ENCODE measurements at places on chromosomes 2 and 18.
A peak's percentile ranks its signal among the peaks of the same experiment; 100 is the strongest.

DNA sequence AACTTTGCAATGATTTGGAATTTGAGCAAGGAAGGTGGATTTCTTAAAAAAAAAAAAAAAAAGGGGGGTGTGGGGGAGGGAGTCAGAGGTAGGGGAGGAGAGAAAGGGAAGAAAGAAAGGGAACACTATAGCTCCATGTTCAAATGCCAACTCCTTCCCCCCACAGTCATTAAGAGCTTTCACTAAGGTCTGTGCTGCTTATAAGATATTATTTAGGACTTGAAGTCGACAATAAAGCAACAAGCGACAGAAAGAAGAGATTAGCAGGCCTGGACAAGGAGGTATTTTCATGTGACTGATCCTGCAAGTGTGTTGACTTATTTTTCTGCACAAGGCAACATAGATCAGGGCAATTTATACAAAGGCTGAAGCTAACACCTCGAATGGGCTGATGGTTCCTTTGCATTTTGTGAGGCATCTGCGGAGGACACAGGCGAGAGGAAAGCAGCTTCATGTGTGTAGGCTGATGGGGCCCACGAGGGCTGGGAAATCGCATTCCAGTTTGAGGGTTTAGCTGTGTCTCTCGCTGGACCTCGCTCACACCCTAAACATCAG, 382.0 kb downstream of the SOX11 start:
- DNase-seq, result no peak

DNA sequence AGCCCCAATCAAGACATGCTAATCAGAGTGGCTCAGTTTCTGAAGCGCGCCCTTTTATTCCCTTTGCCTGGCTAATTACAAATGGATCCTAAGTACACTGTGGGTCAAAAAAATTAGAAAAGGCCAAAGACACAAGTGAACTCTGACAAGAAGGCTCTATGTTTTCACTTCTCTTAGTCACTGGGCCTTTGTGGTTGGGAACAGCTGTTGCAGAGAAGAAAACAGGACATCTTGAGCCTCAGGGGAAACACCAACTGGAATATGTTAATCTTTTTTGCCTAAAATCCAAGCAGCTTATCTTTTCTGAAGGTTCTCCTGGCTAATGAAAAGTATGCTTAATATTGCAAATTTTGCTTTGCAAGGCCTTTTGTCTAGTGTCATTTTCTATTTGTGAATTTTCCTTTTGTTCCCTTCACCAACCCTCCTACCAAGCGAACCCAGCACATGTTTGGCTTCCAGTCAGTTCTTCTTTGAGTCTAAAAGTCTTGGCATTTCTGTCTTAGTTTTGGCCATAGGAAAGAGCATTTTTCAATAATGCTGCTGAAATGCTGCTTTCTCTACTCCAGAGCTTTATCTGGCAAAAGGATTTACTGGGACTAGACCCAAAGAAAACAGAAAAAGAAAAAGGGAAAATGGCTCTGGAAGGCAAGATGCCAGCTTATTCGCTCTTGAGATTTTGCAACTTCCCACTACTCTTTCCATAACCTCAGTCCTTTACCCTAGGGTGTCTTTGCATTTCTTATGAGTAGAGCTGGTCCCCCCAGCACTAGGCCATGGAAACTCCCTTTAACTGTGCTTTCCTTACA, 440.2 kb upstream of the ST6GAL2 start:
- DNase-seq, result no peak

- DNase-seq, result no peak
Observed at GRCh38 chr2:70767079-70767698, 811 bp downstream of the ADD2 start.

- no peak for DNase-seq
Observed at GRCh38 chr2:181421131-181421458, 36.1 kb upstream of the ITGA4 start.

DNA sequence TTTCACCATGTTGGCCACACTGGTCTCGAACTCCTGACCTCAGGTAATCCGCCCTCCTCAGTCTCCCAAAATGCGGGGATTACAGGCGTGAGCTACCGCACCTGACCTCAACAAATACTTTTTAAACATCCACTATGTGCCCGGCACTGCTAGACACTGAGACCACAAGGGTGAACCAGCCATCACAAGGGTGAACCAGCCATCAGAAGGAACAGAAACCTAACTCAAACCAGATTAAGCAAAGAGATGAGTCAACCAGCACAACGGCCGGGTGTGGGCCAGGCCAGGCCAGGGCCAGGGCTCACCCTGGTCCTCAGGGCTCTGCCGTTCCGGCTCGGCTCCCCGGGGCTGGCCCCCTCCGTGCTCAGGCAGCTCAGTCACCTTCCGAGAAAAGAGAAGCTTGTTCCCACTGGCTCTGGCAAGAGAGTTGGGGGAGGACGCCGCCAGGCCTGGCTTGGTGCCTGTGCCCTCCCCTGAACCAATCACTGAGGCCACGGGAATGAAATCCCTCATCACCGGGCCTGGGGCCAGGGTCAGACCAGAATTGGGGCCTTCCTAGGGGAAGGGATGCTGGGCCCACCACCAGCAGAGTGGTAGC, 4.4 kb downstream of the TEX44 start:
- DNase-seq, result no peak

- no peak for DNase-seq
Observed at GRCh38 chr18:12014521-12015415, 33.5 kb downstream of the IMPA2 start.

GRCh38 chr2:74876081-74876886, 42.4 kb downstream of the HK2 start:
- peak; percentile 11 for DNase-seq

- DNase-seq, result no peak
Observed at GRCh38 chr2:203777030-203777429, 70.6 kb downstream of the CD28 start.

- DNase-seq, result no peak
Observed at GRCh38 chr2:25443766-25444165, 102.0 kb upstream of the DNMT3A start.

GRCh38 chr2:145110668-145111356, 590.9 kb upstream of the ZEB2 start:
- DNase-seq, result no peak

- no peak for DNase-seq
Observed at GRCh38 chr18:2961821-2962220, 51.1 kb downstream of the LPIN2 start.

DNA sequence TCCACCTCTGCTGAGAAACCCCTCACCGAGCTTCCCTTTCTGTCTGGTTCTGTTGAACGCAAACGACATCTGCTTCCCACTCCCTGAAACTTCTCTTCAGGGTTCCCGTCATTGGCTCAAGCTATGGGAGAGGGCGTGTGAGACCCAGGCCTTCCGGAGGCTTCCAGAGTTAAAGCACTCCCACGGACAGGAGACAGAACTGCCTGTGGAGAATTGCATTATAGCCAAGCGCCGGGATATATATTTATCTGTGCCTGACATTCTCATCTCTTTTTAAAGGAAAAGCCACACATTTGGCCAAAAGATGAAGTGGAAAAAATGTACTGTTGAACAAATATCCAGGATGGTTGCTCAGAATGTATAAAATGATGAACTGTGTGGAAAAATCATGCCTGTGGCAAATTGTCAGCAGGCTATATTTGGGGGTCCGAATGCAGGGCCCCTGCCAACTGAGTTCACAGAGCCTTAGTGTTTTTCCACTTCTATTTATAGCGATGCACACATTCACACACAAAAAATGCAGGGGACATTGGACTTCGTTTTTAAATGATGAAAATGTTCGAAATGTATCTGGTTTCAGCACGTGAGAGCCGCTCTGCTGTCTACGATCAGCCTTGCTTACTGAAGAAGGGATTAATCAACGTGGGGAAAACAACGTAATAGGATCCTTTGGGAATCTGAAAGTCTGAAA, 59.5 kb downstream of the E2F6 start:
- no peak for DNase-seq

- DNase-seq, result no peak
Observed at GRCh38 chr2:235148201-235149170, 196.7 kb downstream of the SH3BP4 start.

DNA sequence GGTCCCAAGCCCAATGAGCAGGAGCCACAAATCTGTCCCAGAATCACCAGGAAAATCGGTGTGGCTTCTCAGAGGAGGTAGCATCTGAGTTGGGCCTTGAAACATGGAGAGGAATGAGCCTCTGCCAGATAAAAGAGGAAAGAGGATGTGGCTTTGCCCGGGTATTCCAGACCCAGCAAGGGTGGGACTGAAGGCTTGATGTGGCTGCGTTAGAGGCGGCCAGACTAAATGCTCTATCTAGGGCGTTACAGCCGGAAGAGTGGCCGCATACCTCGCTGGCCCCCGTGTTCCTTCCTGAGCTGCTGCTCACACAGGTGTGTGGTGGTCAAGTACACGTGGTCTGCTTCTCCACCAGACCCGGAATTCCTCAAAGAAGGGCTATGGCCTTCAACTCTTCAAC, 33.9 kb upstream of the POMC start:
- no peak for DNase-seq

GRCh38 chr2:174614261-174614660, 16.7 kb upstream of the WIPF1 start:
- no peak for DNase-seq

DNA sequence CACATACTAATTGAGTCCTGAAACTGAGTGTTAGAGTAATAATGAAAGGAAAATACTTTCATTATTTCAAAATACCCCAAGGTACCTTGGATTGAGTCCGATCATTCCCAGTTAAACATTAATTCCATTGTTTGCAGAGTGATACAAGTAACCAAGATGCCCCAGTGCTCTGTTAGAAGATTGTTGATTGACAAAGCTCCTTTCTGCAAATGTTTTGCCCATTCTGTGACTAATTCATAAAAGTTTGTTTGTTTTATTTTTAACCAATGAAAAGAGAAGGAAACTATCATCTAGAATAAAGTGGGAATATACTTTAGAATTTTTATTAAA, 124.0 kb downstream of the GULP1 start:
- DNase-seq, result no peak

GRCh38 chr2:100721693-100722092, 98.2 kb upstream of the NPAS2 start:
- DNase-seq, result no peak

DNA sequence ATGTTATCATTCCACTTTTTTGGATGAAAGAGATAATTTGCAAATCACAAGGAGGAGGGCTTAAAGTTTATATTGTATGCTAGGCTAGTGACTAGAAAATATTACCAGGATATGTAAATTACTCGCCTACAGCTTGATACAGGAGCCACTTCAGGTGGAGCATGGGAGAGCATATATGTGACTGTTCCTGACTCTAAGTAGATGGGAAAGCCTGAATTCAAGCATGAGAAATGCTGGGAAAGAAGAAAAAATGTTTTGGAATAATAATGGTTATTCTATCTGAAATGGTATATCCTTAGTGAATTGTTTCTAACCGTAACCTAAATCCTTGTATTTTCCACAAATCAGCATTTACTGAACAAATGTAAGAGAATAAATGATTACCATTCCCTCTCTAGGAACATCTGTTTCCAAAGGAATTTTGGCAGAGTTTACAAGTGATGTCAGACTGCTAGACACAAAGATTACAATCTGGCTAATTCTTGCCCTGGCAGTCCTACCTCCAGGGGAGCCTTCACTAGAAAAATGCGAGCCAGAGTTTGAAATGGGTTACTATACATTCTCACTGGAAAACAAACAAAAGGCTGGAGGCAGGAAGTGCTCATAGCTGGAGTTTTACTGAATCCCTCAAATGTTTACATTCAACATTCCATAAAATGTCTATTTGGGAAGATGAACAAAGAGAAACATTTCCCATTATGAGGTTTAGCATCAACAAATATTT, 129.4 kb upstream of the MAPRE2 start:
- DNase-seq, result no peak

- no peak for DNase-seq
Observed at GRCh38 chr2:211181626-211182025, 625.2 kb downstream of the CPS1 start.

DNA sequence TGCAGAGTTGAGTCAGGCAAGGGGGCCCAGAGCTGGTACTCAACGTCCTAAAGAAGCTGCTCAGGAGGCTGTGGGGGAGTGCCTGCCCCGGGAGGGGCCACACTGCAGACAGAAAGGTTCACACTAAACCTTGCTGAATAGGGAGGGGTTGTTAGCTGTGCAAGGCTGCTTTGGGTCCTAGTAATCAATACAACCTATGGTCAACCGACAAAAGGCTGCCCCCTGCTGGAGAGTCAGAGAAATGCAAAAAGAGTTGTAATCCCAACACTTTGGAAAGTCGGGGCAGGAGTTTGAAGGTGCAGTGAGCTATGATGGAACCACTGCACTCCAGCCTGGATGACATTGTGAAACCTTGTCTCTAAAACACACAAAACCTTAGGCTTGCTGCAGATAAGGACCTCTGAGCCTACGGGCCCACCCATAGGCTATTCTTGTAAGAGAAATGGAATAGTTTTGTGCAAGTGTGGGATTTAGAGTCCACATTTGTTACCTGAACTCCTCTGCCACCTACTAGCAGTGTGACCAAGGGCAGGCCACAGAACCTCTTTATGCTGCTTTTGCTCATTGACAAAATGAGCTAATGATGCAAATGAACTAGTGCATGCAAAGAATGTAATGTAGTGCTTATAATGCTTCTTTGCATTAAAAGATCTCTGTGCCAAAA, 81.5 kb downstream of the PRPF40A start:
- DNase-seq, result peak; percentile 42

- no peak for DNase-seq
Observed at GRCh38 chr2:158772306-158773078, 22.6 kb upstream of the DAPL1 start.

DNA sequence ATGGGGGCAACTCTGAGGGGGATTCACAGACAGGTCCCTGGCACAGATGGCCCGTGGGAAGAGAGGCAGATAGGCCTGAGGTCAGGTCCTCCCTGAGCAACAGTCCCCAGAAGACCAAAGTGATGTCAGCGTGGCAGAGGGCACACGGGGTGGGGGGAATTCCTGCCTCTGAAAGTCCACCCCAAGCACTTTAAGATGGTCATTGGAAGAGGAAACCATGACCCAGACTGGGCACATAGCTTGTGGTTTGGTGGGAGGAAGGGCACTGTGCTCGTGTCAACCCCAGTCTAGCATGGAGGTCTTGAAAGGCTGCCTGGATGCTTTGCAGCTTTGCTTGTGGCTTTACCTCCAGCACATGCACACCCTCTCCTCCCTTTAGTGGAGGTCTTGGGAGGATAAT, 38.0 kb upstream of the SIX2 start:
- no peak for DNase-seq

- no peak for DNase-seq
Observed at GRCh38 chr18:35578481-35578880, 3.1 kb upstream of the GALNT1 start.

- no peak for DNase-seq
Observed at GRCh38 chr2:191070276-191070675, 56.3 kb upstream of the STAT1 start.

GRCh38 chr2:233416199-233416598, 61.9 kb downstream of the DGKD start:
- DNase-seq, result no peak

GRCh38 chr2:233976690-233977294, 59.6 kb downstream of the TRPM8 start:
- no peak for DNase-seq

- DNase-seq, result no peak
Observed at GRCh38 chr2:109339519-109339966, 210.5 kb downstream of the SH3RF3 start.

GRCh38 chr18:48538531-48539405, at the start of gene CTIF:
Gene CTIF (plus strand): TSS chr18:48539031. CDS start chr18:48619566, 80,535 bp downstream.
- peak; percentile 57 for DNase-seq

Data from stimulated activated CD8-positive, alpha-beta memory T cell treated with anti-CD3 and anti-CD28 coated beads, Interleukin-4, amount 100 ng/mL, for 24 hours (primary cell).